ENCODE measurements at places on chromosomes 4 and X. TPM values are rescaled to one million over a fixed set of nuclear protein-coding genes. Genes with fewer than 3 reads are reported as not detected.

GRCh38 chrX:111114806-111115205 lies 18.8 kb downstream of the PAK3 start:
- no peak overlapping the region for H3K27ac ChIP-seq
- DNase-seq: no peak
- H3K27me3 ChIP-seq: no peaks in the 10 kb centered on the region
- no peaks in the 10 kb centered on the region for H3K36me3 ChIP-seq
- H3K4me3 ChIP-seq: no peak overlapping the region

GRCh38 chrX:54817220-54817820 lies 9.8 kb downstream of the MAGED2 start:
- peaks cover 25% of the 10 kb centered on the region for H3K36me3 ChIP-seq
- no peak overlapping the region for H3K4me3 ChIP-seq
- peaks cover 2% of the 10 kb centered on the region for H3K4me1 ChIP-seq
- H3K27ac ChIP-seq: peak overlapping the region; percentile 63

GRCh38 chr4:153161226-153161963 lies 42.8 kb upstream of the TRIM2 start:
- peaks cover 9% of the 10 kb centered on the region for H3K4me1 ChIP-seq
- no peak for DNase-seq
- no peaks in the 10 kb centered on the region for H3K36me3 ChIP-seq
- peaks cover under 1% of the 10 kb centered on the region for H3K27me3 ChIP-seq

GRCh38 chrX:74781507-74782034 lies 143.7 kb downstream of the NEXMIF start:
- H3K4me3 ChIP-seq: no peak overlapping the region
- H3K4me1 ChIP-seq: no peaks in the 10 kb centered on the region
- H3K36me3 ChIP-seq: no peaks in the 10 kb centered on the region
- no peak for DNase-seq

DNA sequence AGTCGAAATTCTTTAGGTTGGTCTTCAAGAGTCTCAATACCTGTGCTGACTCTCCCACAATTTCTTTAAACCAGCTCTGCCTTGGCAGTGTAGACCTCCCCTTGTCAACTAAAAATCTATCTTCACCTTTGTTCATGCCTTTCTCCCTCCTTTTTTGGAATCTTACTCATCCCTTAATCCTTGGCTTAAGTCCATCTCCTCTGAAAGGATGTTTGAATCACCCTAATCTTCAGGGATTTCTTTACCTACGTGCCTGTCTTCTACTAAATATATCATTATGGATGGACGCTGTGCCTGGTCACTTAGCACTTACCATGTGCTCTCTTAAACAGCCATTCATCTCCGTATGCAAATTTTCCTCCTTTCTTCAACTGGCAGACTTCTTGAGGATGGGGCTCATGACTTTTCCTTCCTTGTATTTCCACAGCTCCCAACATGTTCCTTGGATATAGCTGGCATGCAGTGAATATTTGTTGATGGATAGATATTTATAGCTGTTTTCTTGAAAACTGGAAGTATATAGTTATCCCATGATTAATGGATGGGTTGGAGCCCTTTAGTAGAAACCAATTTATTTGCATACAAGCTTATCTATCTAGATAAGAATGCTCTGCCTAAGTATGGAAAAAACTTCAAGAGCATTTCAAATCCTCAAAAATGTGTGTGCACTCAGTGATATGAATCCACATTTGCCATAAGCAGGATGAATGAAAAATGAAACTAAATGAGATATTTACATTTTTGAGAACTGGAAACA lies 166.6 kb downstream of the SPRY1 start:
- no peak overlapping the region for H3K4me3 ChIP-seq
- DNase-seq: no peak
- peaks cover 6% of the 10 kb centered on the region for H3K36me3 ChIP-seq
- H3K27me3 ChIP-seq: no peaks in the 10 kb centered on the region
- no peak overlapping the region for H3K27ac ChIP-seq

- DNase-seq: no peak
- H3K27me3 ChIP-seq: no peaks in the 10 kb centered on the region
- peaks cover 37% of the 10 kb centered on the region for H3K4me1 ChIP-seq
- no peaks in the 10 kb centered on the region for H3K36me3 ChIP-seq
- H3K27ac ChIP-seq: peak overlapping the region; percentile 57
These were observed 1.7 kb upstream of the AFAP1 start for GRCh38 chr4:7941111-7941964.

Gene SCLT1
- 23.8 TPM for total RNA-seq

Gene TRIM60
- not detected for total RNA-seq

Gene CXCL11
- not detected for total RNA-seq

Gene NPFFR2
- total RNA-seq: not detected
